ENCODE measurements at places on chromosomes 4 and X.
A peak's percentile ranks its signal among the peaks of the same experiment; 100 is the strongest.

DNA sequence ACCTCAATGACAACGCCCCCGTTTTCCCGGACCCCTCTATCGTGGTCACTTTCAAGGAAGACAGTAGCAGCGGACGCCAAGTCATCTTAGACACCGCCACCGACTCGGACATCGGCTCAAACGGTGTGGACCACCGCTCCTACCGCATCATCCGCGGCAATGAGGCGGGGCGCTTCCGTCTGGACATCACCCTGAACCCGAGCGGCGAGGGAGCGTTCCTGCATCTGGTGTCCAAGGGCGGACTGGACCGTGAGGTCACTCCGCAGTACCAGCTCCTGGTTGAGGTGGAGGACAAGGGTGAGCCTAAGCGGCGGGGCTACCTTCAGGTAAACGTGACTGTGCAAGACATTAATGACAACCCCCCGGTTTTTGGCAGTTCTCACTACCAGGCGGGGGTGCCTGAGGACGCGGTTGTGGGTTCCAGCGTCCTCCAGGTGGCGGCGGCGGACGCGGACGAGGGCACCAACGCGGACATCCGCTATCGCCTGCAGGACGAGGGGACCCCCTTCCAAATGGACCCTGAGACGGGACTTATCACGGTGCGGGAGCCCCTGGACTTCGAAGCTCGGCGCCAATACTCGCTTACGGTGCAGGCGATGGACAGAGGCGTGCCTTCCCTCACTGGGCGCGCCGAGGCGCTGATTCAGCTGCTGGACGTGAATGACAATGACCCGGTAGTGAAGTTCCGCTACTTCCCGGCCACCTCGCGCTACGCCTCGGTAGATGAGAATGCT, 2.2 kb downstream of the FAT4 start:
- DNase-seq, result no peak

DNA sequence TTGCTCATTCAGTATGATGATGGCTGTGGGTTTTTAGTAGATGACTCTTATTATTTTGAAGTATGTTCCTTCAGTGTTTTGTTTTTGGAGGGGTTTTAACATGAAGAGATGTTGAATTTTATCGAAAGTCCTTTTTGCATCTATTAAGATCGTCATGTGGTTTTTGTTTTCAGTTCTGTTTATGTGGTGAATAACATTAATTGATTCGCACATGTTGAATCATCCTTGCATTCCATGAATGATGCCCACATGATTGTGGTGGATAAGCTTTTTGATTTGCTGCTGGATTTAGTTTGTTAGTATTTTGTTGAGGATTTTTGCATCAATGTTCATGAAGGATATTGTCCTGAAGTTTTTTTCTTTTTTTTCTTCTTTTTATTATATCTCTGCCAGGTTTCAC, 347.4 kb upstream of the EPHA5 start:
- DNase-seq, result no peak

DNA sequence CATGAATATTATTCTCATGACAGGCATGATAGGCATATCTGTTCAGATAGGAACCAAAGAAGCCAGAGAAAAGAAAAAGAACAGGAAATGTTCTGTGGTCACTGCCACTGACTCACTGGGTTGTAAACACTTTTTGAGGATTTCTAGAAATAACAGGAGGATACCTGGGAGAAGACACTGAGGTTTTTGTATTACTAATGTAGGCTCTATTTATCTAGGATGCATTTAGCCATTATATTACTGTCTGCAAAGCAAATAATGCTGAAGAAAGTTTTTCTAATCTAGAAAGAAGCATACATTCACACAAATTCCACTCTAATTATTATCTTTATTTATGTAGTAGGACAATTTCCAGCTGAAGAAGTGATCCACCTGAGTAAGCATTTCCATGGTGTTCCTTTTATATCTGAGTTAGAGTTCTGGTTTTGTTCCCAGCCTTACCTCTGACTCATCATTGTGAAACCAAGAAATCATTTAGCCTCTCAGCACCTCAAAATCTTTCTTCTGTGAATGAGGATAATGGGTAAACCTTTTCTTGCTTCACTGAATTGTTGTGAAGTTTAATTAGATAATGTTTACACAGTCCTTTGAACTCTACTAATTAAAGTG, 40.2 kb upstream of the EPGN start:
- no peak for DNase-seq

GRCh38 chr4:3091464-3091863, 17.0 kb downstream of the HTT start:
- DNase-seq, result no peak

DNA sequence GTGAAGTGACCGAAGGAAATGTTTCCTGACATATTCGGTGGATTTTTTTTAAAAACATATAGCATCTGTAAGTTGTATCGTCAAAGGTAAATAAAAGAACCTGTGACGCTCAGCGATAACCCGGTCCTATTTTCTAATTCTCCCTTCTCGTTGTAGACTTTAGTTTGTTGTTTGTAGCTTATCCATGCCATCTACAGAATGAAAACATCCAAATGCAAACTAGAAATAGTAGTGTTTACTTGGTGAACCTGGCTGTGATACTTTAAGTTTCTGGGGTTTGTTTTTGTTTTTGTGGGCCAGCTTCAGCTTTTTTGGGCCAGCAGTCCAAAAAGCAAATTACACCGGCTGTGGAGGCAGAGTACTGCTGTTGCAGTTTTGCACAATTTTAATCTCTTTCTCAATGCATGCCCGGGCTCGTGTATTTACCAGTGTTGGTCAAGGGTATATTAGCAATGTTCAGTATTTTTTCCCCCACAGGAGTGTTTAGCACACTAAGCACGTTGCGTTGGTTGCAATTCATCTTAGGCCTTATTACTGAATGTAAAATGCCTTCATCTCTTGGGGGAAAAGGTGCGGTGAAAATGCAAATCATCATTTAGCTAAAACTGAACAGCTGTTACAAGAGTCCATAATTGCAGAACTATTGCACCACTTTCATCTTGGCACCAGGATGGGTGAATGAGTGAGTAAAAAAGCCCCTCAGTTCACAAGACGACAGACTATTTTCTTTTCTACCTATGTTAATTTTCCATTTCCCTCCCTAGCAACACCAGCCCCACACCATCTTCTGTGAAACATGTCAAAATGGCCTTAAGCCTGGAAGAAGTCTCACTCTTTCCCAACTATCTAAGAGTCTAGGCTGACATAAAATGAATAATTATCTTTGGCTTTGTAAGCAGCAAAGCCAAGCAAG, 1.7 kb upstream of the CNOT6L start:
- DNase-seq, result no peak

DNA sequence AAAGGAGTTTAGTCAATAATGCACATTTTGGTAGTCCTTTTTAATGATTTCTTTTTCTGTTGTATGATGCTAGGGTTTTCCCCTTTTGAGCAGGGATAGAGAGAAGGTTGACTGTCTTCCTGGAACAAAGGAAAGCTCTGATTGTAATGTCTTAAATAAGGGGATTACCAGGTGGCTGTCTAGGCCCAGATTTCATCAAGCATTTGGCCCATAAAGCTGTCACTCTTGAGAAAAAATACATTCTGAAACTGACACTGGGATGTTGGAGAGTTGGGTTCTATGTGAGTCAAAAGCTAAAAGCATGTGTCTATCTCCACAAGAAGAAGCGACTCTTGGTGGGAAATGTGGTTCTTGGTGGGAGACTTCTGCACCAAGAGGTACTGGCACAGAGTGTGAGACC, 26.4 kb downstream of the KIAA1210 start:
- DNase-seq, result no peak

DNA sequence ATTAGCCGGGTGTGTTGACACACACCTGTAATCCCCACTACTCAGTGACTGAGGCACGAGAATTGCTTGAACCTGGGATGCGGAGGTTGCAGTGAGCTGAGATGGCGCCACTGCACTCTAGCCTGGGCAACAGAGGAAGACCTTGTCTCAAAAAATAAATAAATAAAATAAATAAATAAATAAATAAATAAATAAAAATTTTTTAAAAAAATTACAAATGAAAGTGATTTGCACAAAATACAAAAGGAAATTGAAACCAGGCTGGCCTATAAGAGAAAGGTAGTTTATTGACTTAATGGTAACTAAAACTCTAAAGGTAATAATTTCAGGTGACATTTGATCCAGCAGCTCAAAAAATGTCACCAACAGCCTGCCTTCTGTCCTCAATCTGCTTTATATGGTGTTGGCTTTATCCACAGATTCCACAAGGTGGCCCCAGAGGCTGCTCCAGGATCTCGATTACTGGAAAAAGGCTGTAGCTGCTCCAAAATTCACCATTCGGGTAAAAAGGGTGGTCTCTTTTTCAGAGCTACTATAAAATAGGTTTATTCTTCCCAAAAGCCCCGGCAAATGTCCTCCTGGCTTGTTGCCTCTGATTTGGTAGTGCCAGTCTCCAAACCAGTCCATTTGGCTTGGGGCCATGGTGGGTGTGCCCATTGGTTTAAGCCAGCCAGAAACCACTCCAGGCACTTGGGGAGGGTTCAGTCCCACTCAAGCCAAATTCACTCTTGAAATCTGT, 61.4 kb upstream of the TRIM2 start:
- peak; percentile 21 for DNase-seq

DNA sequence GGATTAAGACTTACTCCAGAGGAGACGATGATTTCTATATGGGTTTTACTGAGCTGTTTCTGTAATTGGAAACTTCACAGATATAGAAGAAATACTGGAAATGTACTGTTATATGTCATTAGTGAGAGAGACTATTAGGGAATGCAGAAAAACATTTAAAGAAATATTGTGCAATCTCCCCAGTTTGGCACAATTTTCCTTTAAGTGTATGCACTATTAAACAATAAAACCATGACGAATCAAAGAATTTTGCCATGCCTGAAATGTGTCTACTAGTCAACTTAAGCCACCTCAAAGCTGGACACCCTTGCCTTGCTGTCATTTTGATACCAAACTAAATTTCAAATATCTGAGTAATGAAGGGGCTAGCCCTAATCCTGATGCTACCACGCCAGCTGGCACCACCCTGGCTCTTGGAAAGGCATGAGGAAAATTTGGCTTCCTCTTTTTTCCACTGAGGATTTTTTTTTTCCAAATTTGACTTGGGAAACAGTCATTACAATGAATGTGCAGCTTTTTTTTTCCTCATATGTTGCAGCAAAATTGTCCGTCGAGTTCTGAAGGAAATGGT, 36.1 kb downstream of the MTTP start:
- DNase-seq, result no peak

DNA sequence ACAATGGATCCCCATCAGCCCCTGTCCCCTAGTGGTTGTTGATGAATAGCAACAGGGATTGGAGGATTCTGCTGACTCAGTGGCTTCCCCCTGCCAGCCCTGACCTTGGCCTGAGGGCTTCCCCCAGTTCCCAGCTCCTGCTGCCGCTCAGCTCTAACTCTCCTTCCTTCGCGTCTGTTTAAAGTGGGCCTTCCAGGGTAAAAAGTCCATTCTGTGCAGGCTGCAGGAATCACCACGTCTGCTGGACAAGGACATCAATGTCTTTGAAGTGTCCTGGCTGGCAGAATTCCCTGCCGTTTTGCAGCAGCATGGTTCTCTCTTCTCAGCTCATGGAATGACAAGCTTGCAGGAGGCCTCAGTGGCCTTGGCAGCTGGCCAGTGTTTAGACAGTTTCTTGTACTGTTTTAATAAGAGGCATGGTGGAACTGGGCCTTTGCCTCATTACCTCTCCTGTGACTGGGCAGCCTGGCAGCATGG, 152.5 kb upstream of the STX18 start:
- DNase-seq, result no peak

- no peak for DNase-seq
Observed at GRCh38 chr4:25925486-25926201, 11.6 kb downstream of the SMIM20 start.

DNA sequence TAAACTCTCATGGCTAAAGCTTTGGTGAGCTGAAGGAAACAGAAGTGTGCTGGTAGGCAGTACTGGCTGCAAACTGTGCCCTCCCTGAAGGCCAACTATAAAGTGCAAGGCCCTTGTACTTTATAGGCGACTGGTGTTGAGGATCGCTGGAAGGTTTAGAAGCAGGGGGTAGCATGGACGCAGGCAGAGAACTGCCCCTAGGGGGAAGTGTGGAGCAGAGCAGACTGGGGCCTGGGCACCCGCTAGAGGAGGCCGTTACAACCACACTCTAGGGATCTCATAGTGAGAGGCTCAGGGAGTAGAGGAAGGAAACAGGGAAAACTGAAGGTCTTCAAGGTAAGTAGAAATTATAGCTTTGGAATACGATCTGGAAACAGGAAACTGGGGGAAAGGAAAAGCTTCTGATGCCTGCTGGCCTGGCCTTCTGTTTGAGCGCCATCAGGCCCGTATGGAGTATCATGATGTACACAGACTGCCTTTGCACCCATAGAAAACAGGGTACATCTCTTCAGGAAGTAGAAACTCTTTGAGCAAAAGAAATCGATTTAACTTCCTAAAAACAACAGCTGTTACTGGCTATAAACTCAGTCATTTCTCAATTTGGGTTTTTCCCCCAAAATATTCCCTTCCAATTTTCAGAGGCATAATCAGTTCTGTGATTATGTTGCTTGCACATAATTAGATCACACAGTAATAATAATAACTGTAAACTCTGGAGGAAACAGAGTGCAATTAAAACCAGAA, 23.9 kb upstream of the TMSB4X start:
- no peak for DNase-seq

DNA sequence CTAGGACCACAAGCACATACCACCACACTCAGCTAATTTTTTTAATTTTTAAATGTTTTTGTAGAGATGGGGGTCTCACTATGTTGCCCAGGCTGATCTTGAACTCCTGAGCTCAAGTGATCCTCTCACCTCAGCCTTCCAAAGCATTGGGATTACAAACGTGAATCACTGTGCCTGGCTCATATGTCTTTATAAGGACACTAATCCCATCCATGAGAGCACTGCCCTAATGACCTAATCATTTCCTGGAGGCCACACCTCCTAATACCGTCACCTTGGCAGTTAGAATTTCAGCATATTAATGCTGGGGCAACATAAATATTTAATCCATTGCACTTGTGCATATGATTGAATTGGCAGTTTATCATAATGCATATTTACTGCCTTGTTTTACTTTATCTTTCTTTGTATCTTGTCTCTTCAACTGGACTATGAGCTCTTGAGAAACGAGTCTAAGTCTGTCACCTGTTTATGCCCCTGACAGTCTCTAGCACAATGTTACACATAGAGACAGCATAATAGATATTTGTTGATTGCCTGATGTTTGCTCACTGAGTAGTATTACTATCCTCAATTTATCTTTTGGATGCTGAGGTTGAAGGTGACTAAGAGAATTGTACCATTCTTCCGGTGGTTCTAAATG, 172.0 kb downstream of the AASDH start:
- no peak for DNase-seq

GRCh38 chr4:183504930-183505610, at the start of gene ING2:
Gene ING2, plus strand, starts transcription at chr4:183505058. Its CDS starts 138 bp downstream, at chr4:183505196.
- peak; percentile 75 for DNase-seq

DNA sequence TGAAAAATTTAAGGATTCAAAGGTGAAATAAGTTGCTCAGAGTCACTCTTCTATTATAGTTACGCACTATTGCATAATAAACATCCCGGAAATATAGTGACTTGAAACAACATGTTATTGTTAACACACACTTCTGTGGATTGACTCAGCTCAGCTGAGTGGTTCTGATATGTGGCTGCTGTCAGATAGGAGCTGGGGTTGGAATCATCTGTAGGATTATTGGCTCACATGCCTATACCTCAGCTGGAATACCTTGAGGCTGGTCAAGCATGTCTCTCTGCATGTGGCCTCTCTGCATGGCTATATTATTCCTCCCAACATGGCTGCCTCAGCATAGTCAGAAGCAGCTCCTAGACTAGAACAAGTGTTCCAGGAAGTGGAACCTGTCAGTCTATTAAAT, 486.7 kb upstream of the MAGEB2 start:
- DNase-seq, result no peak
